ENCODE measurements at places on chromosomes 16 and 17.

DNA sequence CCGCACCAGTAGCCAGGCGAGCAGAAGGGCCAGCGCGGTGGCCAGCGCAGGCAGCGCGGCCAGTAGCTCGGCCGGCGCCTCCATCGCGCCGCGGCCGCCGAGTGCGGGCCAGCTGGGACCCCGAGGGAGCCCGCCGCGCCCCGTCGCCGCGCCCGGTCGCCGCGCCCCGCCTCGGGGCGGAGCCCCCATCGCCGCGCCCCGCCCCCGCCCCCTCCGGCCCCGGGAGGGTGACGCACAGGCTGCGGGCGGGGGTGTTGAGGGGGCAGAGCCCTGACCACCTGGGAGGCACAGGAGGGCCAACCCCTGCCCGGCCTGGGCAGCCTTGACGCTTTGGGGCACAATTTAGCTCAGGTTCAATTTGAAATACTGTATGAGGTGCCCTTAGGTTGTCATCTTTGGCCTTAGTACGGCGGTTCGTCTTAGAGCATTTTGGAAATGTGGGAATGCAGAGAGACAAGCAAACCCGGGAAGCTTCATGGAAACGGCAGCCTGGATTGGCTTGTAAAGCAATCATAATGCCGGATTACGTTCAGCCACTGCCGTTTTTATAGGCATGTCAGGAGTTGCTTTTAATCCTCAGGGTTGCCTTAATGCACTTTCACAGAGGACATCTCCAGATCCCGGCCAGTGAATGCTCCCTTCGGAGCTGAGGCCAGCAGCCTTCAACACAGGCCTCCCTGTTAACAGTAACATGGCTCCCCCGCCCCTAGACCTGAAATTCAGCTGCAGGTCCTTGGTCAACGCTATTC, at the start of gene MXRA7:
MXRA7 (minus strand) TSS at position 103 of the 749 bp plus-strand sequence; CDS start at position 84, 19 bp downstream.
- peak; percentile 41 for DNase-seq

DNA sequence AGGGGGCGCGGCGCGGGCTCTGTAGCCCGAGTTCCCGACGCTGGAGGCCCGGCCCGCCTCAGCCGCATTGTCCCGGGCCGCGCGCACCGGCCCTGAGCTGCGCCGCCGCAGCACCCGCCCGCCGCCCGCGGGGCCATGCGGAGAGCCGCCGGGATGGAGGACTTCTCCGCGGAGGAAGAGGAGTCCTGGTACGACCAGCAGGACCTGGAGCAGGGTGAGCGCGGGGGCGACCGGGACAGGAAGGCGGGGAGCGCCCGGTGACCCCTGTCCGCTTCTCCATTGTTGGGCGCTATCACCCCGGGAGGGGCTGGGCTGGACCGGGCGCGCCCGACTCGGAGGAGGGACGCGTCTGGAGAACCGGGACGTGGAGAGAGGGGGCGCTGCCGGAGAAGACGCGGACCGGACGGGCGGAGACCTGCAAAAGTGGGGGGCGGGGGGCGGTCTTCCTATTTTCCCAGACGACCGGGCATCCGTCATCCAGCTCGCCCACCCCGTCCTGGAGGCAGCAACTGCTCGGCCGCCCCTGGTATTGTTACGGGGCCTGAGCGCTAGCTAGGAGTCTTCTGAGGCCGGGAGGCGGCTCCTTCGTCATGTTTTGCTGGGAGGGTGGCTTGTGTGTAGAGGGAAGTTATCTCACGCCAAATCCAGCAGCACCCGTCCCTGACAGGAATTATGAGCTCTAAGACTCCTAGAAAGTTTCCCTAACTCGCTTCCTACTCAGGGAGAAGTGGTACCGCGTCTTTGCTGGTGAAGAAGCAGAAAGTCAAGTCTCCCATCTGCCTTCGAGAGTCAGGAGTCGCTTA, 678 bp downstream of the CDR2L start:
- DNase-seq: no peak

- no peak for DNase-seq
These were observed 3.1 kb downstream of the HEXIM2 start for GRCh38 chr17:45164734-45165269.

- DNase-seq: no peak
These were observed 19.7 kb downstream of the ZFHX3 start for GRCh38 chr16:73028263-73028662.

GRCh38 chr17:34974794-34975785, 5.2 kb upstream of the LIG3 start:
- DNase-seq: no peak

- no peak for DNase-seq
These were observed 2.6 kb downstream of the GTF3C1 start for GRCh38 chr16:27547134-27547533.

GRCh38 chr16:12576878-12577277, 226.8 kb downstream of the CPPED1 start:
- no peak for DNase-seq
